Kidney (tissue), 22 donors: ENCODE measurements at places on chromosomes 5 and 9. TPM values are rescaled to one million over a fixed set of nuclear protein-coding genes. Genes with fewer than 3 reads are reported as not detected.

- H3K4me1 ChIP-seq: no peaks in the 10 kb centered on the region
- DNase-seq: no peak
- H3K36me3 ChIP-seq: no peaks in the 10 kb centered on the region
Measured at GRCh38 chr9:135139366-135139959, 52.0 kb downstream of the OLFM1 start.

DNA sequence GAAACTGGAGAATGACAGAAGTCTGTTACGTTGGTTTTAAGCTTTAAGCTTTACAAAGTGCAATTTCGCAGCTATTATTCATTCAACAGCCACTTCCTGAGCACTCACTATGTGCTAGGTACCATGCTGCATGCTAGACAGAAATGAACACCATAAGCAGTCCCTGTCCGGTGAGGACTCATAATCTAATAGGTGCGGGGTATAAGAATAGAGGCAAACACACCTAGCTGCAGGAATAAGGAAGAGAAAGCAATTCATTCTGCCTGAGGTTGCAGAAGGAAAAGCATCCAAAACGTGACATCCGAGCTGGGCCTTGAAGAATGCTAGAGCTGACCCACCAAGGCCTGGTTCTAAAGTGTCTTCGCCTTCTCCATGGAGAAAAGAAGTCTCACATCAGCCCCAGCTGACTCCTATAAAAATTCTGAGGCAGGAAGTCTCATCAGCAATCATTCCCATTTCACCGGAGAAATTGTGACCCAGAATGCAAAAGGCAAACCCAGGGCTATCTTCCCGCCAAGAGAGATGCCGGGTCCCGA, 542 bp downstream of the FKBP15 start:
- no peaks in the 10 kb centered on the region for H3K36me3 ChIP-seq
- no peak for DNase-seq
- peak overlapping the region; percentile 89 for H3K4me3 ChIP-seq
- peaks cover 21% of the 10 kb centered on the region for H3K4me1 ChIP-seq
- H3K27me3 ChIP-seq: no peaks in the 10 kb centered on the region

DNA sequence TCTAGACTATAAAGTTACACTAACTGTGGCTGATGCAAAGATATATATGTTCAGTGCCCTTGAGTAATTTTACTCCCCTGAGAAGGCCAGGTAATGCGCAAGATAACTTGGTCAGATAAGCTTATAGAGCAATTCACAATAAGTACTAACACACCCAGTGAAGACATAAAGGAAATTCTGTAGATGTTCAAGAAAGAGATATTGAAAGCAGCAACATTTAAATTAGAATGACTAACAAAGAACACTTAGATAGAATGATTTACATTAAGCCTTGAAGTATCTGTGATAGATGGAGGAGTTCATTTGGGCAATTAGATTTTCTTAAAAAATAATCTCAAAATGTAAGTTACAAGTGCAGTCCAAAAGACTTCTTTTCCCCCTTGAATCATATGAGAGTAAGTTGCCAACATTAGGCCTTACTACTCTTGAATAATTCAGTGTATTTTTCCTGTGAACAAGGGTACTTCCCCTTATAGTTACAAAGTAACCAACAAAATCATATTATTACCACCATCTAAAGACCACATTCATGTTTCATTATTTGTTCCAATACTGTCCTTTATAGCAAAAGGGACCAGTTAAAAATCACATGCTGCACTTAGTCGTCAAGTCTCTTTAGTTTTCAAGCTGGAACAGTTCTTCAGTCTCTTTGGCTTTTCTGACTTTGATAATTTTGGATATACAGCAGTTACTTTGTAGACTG, 44.4 kb upstream of the ELOVL7 start:
- H3K36me3 ChIP-seq: no peaks in the 10 kb centered on the region
- H3K27ac ChIP-seq: no peak overlapping the region
- no peaks in the 10 kb centered on the region for H3K4me1 ChIP-seq
- no peak overlapping the region for H3K4me3 ChIP-seq
- H3K27me3 ChIP-seq: no peaks in the 10 kb centered on the region

GRCh38 chr5:180414176-180414575, 61.0 kb upstream of the GFPT2 start:
- no peaks in the 10 kb centered on the region for H3K4me1 ChIP-seq
- H3K27ac ChIP-seq: no peak overlapping the region
- no peaks in the 10 kb centered on the region for H3K27me3 ChIP-seq
- no peak for DNase-seq
- H3K4me3 ChIP-seq: no peak overlapping the region
- H3K36me3 ChIP-seq: no peaks in the 10 kb centered on the region

SPACA9 gene
- total RNA-seq: 8.7 TPM

SH3GL2 gene
- total RNA-seq: 3.1 TPM

TMEM232 gene
- total RNA-seq: 11.3 TPM

LCN2 gene
- 198 TPM for total RNA-seq

SLC25A2 gene
- 0.94 TPM for total RNA-seq
